ENCODE measurements at places on chromosomes 3 and 15. TPM values are rescaled to one million over a fixed set of nuclear protein-coding genes. Genes with fewer than 3 reads are reported as not detected.

Gene SHC4
- not detected for total RNA-seq

Gene KLHL6
- total RNA-seq, result 3.4 TPM

Gene SEMA3F
- total RNA-seq, result 2.5 TPM

Gene SNX1
- 64.0 TPM for total RNA-seq

Gene LHFPL4
- 0.32 TPM for total RNA-seq

Gene CSPG5
- total RNA-seq, result 2.6 TPM
